ENCODE measurements at places on chromosomes 2 and 18.

GRCh38 chr2:241412144-241412543 lies 56.1 kb downstream of the FARP2 start:
- no peaks in the 10 kb centered on the region for H3K4me1 ChIP-seq
- no peak overlapping the region for H3K27ac ChIP-seq
- H3K36me3 ChIP-seq, result peaks cover 14% of the 10 kb centered on the region
- H3K27me3 ChIP-seq, result no peaks in the 10 kb centered on the region

DNA sequence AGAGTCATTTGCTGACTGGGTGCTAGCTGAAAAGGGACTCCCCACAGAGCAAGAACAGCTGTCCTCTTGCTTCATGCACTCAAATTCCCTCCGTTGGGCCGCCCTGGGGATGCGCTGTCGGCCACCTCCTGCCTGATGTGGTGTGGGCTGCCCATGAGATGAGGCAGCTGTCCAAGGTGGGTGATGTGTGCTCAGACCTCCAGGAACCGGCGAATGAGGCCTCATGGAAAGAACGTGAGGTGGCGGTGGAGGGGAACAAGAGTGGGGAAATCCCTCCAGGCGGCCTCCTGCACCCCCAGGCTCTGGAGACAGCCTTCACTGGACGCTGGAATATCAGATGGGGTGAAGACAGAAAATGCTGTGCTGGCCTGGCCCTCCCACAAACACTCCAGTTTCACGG lies 79.8 kb downstream of the LONRF2 start:
- no peaks in the 10 kb centered on the region for H3K4me1 ChIP-seq
- no peak overlapping the region for H3K27ac ChIP-seq
- DNase-seq, result no peak

- no peaks in the 10 kb centered on the region for H3K27me3 ChIP-seq
- H3K27ac ChIP-seq, result no peak overlapping the region
- no peak for DNase-seq
Observed at GRCh38 chr18:57595347-57595746, 8.8 kb upstream of the FECH start.

DNA sequence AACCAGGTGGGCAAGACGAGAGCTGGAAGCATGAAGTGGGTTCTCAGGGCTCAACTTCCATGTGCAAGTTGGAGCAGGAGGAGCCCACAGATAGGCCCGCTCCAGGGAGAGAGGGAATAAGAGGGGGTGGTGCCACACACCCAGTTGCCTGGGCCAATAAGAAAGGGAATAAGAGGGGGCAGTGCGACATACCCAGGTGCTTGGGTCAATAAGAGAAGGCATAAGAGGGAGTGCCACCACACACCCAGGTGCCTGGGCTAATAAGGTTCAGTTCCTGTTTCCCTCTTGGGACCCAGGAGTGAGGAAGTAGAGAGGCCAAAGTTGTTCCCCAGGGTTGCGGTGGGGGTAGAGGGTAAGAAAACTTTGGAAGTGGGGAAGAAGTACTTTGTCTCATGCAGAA lies 127.5 kb downstream of the LAMA3 start:
- no peak overlapping the region for H3K27ac ChIP-seq
- no peaks in the 10 kb centered on the region for H3K4me1 ChIP-seq
- no peaks in the 10 kb centered on the region for H3K27me3 ChIP-seq

DNA sequence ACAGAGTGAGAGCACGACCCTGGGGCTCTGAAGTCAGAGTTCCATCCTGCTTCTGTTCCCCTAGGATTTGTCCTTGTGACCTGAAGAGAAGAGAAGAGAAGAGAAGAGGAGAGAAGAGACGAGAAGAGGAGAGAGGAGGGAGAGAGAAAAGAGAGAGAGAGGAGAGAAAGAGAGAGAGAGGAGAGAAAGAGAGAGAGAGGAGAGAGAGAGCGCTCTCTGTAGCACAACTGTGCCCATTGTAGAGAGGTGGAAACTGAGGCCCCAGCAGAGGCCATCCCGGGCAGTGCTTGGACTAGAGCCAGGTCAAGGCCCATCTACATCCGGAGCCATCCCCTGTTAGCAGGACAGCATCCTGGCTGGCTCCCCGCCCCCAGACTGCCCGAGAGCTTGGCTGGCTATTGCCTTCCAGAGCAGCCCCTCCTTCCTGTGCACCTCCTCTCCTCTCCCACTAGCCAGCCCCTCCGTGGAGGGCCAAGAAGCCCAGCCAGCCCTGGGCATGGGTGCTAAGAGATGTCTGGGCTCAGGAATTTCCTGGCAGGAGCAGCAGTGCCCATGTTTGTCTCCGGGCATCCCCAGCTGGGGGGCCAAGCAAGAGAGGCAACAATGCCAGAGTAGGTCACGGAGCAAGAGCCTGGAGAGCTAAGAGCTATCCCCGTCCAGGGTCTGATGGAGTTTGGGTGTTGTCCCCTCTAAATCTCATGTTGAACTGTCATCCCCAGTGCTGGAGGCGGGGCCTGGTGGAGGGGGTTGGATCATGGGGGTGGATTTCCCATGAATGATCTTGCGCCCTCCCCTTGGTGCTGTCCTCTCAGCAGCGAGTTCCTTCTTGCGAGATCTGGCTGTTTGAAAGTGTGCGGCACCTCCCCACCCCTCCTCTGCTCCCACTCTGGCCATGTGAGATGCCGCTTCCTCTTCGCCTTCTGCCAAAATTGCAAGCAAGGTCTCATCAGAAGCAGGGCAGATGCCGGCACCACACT lies 18.2 kb upstream of the GPR55 start:
- H3K4me3 ChIP-seq, result no peak overlapping the region
- no peaks in the 10 kb centered on the region for H3K4me1 ChIP-seq
- DNase-seq, result no peak
- no peak overlapping the region for H3K27ac ChIP-seq
- H3K36me3 ChIP-seq, result no peaks in the 10 kb centered on the region
